Fibroblast of skin of left quadriceps (primary cell): ENCODE measurements at places on chromosomes 2 and 18.

- no peak for DNase-seq
Measured at GRCh38 chr2:68363721-68364120, 1.4 kb upstream of the PLEK start.

GRCh38 chr2:217521820-217522219 is 481.0 kb downstream of the TNS1 start:
- no peak for DNase-seq

DNA sequence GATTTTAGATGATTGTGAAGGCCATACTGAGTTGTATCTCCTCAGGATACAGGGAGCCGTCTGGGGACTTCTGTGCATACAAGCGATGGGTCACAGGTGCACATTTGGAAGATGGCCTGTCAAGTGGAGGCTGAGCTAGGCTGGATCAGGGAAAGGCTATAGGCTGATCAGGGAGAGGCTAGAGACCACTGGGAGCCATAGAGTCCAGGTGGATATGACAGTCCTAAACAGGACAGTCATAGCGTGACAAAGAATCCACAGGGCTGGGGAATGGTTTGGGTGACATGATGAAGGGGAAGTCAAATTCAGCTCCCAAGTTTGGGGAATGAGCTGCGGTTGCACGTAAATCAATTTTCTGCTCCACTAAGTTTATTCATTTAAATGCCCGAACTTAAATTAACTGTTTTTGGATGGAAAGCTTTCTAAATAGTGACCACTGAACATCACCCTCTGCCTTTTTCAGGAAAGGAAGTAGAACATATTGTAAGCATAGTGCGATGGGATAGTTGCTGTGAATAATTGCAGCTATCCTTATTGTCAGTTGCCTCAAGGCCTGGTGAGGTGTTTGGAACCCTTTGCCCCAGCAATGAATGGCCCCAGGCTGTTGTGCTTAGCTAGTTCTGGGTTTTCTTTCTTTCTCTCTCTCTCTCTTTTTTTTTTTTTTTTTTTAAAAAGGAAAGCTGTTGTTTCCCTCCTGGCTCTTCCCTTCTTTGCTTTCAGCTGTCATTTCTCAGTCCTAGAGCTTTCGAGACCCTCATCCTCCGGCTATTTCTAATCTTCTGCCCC is 50.5 kb downstream of the KLHL29 start:
- DNase-seq: no peak

GRCh38 chr2:119679526-119679837 is 481 bp downstream of the TMEM177 start:
- no peak for DNase-seq

GRCh38 chr18:10898417-10898974 is 250.9 kb downstream of the PIEZO2 start:
- DNase-seq: no peak

- no peak for DNase-seq
Measured at GRCh38 chr2:222713002-222713401, 41.5 kb downstream of the MOGAT1 start.

DNA sequence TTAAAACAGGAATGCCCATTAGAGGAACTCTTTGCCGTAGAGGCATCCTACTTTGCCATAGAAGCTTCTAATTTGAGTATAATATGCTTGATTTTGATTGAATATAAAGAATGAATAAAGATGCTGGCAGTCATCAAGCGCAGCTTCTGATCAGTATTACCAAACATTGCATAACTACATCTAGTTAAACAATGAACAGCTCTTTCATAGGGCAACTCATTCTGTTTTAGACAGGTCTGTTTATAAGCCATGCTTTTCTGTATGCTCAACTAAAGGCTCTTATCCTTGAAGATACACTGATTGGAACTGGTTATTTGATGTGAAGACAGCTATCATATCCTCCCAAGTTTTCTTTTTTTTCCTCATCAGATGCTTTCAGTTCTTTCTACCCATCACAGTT is 122.6 kb upstream of the FAM117B start:
- DNase-seq: no peak

DNA sequence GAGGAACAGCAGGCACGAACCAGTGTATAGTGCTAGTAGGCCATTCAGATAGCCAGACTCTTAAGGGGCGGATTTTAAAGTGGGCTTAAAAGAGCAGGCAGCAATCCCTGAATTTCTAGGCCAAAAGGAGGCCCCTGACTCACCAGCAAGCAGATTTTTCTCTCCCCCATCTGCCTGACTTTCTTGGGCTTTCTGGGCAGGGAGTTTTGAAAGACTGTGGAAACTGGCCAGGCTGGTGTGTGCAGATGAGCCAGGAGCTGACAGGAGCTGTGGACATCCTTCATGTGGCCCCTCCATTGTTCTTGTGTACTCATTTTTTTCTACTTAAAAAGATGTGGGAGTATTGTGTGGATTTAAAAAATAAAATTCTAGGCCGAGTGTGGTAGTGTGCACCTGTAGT is 59.0 kb downstream of the GLI2 start:
- peak; percentile 64 for DNase-seq

- no peak for DNase-seq
Measured at GRCh38 chr2:121387591-121388325, 102.8 kb upstream of the TFCP2L1 start.
